HT-29 (cell line): ENCODE measurements at places on chromosomes 1 and 21. TPM values are rescaled to one million over a fixed set of nuclear protein-coding genes. Genes with fewer than 3 reads are reported as not detected.
A peak's percentile ranks its signal among the peaks of the same experiment; 100 is the strongest.

HSD3B1 gene
- 1.3 TPM in 1 of 2 replicates, not detected in the other for total RNA-seq

ZNF697 gene
- 1.3 and 1.8 TPM in 2 replicates for total RNA-seq

DNA sequence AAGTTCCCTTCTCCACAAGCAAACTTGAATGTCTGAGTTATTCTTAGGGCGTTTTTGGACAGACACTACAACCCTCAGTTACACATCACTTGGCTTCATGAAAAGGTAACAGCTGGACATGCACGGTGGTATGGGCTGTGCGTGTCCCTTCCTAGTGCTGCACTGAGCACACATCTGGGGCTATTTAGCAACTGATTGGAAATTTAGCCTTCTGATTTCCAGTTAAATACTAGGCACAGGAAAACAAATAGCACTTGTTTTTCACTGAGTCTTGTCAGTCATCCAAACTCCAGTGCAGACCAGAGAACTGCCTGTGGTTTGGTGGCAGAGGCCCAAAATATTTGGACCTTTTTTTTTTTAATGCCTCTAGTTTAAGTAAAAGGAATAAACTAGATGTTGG, 134.7 kb downstream of the TGFBR3 start:
- no peak for DNase-seq

DNA sequence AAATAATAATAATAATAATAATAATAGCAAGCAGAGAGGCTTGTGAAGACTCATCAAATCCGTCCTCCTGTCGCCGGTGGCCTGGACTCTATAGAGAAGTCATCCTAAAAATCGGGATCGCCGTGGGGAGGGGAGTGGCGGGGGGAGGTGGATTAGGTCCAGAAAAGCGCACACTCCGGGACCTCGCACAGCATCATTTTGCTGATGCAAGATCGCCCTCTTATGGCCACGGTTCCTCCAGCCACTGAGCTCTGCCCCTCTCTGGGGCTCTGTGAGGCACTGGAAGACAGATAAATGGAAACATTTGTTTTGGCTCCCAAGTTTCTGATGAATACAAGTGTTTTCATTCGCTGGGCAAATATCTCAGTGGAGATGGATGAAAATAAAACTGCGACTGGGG, 612.0 kb downstream of the MATN1 start:
- peak; percentile 55 for DNase-seq

CRYBG2 gene
- 32.7 and 49.4 TPM in 2 replicates for total RNA-seq
